ENCODE measurements at places on chromosomes 5 and 9.
A peak's percentile ranks its signal among the peaks of the same experiment; 100 is the strongest.

- no peak for DNase-seq
These were observed 350 bp upstream of the ECPAS start for GRCh38 chr9:111484572-111484894.

GRCh38 chr5:16456103-16456832 lies 9.3 kb downstream of the ZNF622 start:
- DNase-seq = peak; percentile 82

GRCh38 chr9:136107953-136108647 lies 10.6 kb downstream of the TMEM250 start:
- DNase-seq = peak; percentile 40

DNA sequence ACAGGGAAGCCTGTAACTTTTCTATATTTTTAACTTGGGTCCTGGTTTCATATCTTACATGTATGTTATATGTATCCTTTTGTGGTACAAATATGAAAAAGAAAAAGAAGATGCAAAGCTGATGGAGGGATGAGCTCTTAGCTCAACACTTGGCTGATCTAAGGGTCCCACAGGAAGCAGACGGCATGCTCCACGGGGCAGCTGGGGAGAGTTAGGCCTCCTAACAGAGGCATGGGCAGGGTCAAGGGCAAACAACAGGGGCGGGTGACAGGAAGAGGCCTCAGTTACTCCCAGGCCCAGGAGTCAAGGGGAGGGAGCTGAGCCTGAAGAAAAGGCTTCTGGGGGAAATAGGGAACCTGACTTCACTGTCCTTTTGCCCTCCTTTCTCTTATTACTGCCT lies 287.2 kb downstream of the ZSWIM6 start:
- no peak for DNase-seq

GRCh38 chr9:128523199-128523925 lies 18.8 kb downstream of the GLE1 start:
- DNase-seq = no peak

DNA sequence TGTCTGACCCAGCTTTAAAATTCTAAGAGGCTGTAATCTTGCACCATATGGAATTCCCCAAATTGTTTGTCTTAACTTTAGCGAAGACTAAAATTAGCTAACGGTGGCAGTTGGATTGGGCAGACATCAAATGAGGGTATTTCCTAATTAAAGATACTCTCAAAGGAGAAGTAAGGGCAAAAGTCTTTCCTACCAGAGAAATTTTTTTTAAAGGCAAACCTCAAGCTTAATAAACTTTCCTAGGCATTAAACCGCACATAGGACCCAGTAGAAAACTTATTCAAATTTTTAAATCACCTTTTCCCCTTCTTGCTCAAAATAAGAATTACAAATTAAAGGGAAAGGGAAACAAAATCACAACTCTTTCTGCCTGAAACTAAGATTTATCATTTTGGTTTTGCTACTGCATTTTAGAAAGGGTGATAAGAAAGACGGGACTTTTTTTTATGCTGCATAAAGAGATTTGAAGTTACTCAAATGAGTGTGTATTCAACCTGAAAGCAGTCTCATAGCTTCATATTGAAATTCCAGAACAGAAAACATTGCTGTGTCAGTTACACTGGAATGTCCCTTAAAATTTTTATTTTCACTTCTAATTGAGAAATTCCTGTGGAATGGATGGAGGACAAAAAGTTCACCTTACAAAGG lies 189.1 kb upstream of the PTGER4 start:
- no peak for DNase-seq

DNA sequence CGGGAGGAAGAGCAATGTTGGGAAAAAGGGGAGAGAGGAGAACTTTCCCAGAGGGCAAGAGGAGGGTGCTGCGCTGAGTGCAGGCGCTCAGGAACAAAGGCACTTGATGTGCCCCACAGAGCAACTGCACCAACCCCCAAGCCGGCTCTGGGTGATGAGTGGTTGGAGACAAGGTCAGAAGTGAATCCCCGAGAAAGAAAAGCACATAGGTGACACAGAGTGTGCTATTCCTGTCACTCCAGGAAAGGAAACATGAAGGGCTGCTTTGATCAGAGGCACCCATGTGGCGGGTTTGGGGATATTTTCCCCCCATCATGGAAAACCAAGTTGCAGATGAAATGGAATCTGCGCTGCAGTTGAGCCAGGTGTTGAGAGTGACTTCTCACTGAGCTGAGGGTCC lies 20.7 kb upstream of the SLC25A48 start:
- no peak for DNase-seq

DNA sequence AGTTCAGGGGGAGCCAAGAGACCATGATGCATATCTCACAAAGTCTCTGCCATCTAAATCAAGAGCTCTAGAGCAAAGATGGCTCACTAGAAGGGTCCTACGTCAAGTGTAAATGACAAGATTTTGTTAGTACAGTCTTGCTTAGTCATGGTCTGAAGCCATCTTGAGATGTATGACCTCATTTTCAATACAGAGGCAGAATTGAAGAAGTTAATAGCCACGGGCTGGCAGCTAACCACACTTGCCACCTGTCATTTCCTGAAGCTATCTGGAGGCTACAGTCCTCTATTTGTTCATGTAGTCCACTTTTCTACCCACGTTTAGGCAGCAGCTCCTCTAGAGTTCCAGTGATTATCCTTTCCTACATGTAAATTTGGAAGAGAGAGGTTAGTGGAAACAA lies 231.7 kb upstream of the CDH12 start:
- DNase-seq = no peak
